A549 treated with ZK216348 at 1 μM for 4 hours (cell line): ENCODE measurements at places on chromosomes 16 and 17. TPM values are rescaled to one million over a fixed set of nuclear protein-coding genes. Genes with fewer than 3 reads are reported as not detected.

The SLC13A2 gene
- total RNA-seq, result 0.08 to 0.20 TPM (median 0.16 TPM) in 5 replicates

The LITAFD gene
- not detected in 5 replicates for total RNA-seq

The TMEM235 gene
- total RNA-seq, result not detected in 5 replicates

The CCL5 gene
- total RNA-seq, result 1.0 to 2.3 TPM (median 1.5 TPM) in 5 replicates

The DCTN5 gene
- 68.4 to 82.1 TPM (median 72.7 TPM) in 5 replicates for total RNA-seq
